WTC11 (cell line): ENCODE measurements at places on chromosomes 16 and 17. TPM values are rescaled to one million over a fixed set of nuclear protein-coding genes. Genes with fewer than 3 reads are reported as not detected.

Gene TBC1D3B
- total RNA-seq, result 6.3 to 7.9 TPM (median 7.7 TPM) in 3 replicates

DNA sequence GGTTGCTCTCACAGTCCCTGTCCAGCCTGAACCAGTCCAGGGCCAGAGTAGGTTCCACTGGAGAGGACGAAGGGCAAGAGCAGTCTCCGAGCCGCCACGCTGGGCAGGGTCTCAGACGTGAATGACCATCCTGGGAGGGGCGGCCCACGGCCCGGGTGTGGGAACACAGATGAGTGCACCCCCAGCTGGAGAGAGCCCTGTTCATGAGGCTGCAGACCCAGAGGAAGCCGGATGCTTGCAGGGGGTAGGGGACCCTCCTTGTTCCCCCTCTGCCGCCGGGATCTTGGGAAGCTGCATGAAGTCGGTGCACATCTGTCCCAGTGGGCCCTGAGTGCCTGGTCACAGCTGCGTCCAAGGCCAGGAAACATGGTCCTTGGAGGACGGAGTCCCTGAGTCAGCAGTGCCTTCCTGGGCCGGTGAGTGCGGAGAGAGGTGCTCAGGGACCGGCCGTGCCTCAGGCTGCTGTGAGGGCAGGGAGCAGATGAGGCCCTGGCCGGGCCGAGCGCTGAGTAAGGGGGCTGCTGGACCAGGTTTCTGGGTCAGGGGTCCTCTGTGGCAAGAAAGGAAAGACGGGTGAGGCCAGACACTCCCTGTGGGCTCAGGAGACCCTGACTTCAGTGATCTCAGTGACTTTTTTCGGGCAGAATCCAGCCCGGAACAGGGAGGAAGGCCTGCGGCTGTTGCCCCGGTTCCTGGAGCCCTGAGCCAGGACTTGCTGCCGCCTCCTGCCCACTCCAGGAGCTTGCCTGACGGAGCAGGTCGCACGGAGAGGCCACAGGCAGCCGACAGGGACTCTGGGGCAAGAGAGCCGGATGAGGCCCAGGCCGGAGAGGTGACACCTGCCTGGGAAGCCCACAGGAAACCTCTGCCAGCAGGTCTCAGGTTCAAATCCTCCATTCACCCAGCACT, 45.8 kb downstream of the ACTG1 start:
- no peaks in the 10 kb centered on the region for H3K27me3 ChIP-seq
- no peaks in the 10 kb centered on the region for H3K4me1 ChIP-seq
- H3K36me3 ChIP-seq, result no peaks in the 10 kb centered on the region
- H3K4me3 ChIP-seq, result no peak overlapping the region
- peak overlapping the region; percentile 65; the same call in 1 of the 2 replicates for H3K27ac ChIP-seq

DNA sequence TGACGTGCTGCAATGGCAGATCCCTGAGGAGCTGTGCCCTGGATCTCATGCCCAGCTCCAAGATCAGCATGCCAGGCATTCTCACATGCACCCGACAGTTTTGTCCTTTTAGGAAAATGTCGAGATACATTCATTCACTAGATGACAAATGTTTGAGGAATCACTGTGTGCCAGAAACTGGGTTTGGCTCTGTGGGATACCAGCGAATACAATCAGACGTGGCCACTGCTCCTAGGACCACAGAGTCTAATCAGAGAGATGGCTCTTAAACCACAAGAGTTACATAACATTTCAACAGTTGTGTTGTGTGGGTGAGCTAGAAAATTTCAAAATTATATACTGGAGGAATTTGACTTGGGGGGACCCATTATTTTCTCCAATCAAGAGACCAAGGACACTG, 579.7 kb downstream of the CDH13 start:
- no peaks in the 10 kb centered on the region for H3K36me3 ChIP-seq
- H3K27me3 ChIP-seq, result no peaks in the 10 kb centered on the region

DNA sequence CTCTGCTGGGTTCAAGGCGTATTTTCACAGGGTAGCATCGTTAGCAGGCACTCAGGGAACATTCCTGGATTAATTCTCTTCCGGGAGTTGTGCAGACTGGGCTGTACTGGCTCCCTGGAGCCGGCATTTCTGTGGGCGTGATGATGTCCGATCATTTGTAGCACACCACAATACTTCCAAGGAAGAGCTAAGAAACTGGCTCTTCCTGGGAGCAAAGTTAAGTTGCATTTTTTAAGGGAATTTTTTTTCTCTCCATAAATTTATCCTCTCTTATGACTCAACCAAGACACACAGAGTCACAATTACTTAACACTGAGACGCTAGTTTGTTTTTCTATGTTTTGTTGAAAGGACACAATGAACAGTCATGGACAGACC, 211.6 kb upstream of the FOXF1 start:
- H3K27me3 ChIP-seq, result peaks cover 62% of the 10 kb centered on the region
- H3K36me3 ChIP-seq, result no peaks in the 10 kb centered on the region
- peaks cover 42% of the 10 kb centered on the region for H3K4me1 ChIP-seq
- peak overlapping the region; percentile 23; the same call in 1 of the 2 replicates for H3K27ac ChIP-seq

GRCh38 chr17:72139212-72139611, 18.4 kb downstream of the SOX9 start:
- H3K27me3 ChIP-seq, result peaks cover 4% of the 10 kb centered on the region; the same call in 1 of the 2 replicates
- peaks cover 36% of the 10 kb centered on the region for H3K4me1 ChIP-seq
- H3K36me3 ChIP-seq, result no peaks in the 10 kb centered on the region
- no peak for DNase-seq
- H3K27ac ChIP-seq, result no peak overlapping the region
